A549 (cell line): ENCODE measurements at places on chromosomes 4 and X. TPM values are rescaled to one million over a fixed set of nuclear protein-coding genes. Genes with fewer than 3 reads are reported as not detected.
A peak's percentile ranks its signal among the peaks of the same experiment; 100 is the strongest.

DNA sequence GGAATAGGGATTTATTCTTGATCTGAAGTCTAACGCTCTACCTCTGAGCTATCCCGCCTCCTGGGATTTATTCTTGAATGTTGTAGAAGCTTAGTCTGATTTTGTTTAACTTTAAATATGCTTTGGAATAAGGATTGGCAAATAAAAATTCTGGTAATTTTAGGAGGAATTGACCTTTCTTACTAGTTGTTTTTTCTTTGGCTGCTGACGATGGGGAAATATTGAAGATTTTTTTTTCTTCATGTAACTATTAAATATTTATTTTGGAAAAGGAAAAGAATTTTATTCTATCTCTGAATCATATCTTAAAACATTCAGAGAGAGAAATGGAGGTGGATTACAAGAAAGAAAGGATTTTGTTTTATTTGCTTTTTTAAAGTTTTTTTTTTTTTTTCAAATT is 122.9 kb downstream of the PDLIM5 start:
- no peak for DNase-seq

The CTAG2 gene
- polyA plus RNA-seq: not detected in 3 replicates

The RHOXF1 gene
- not detected in 3 replicates for polyA plus RNA-seq

- DNase-seq: no peak
Observed at GRCh38 chrX:109872021-109872732, 130.7 kb upstream of the TMEM164 start.

DNA sequence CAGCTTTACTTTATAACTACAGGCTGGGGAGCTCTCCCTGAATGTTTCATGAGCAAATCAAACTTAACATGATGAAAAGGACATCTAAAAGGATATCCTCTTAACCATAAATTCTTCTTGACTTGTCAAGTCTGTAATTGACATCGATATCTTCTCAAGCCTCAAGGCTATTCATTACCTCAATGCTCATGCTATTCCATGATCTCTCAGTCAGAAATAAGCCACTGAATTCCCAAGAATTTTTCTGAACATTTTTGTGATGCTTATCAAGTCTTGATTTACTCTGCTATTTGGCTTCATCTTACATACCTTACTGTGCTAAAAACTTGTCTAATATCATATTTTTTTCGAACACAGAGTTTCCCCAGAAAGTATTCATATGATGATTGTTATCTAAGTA is 433.4 kb downstream of the PDGFC start:
- no peak for DNase-seq

DNA sequence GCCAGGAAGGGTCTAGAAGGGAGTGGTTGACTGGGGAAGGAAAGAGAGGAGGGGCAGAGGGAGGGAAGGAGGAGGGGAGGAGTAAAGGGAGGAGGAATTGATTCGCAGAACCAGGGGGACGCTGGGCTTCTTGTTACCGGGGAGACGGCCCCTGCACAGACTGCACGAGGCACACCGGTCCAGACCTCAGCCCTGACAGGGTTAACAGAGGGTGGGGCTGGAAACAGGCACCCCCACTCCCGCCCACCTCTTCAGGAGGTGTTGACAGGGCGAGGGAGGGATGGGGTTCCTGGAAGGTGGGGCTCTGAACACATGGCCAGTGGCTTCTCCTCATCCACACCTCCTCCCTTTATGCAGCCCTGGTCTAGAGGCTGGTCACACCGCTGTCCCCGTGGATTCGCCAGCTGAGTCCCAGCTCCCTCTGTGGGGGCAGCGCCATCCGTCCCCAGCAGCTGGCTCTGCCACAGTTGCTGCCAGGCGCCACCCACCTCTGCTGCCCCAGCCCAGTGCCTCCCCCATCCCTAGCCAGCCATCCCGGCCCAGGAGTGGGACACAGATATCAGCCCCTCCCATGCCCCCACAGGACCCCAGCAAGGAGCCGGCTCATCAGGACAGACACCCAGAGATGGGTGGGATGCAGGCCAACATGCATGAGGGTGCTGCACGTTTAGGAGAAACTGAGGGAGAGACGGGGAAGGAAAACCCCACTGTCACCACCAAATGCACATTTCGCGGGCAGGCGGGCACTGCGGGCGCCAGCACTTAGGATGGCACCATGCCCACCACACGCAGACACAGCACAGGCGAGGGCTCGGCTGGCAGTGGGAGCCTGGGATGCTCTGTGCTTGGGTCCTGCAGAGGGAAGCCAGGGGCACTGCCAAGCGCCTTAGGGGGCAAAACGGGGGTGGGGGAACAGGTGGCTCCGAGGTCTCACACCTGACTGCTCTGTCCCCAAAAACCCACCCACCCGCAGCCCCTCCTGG is 87.6 kb downstream of the ABLIM2 start:
- no peak for DNase-seq

The GLUD2 gene
- 2.7 to 2.8 TPM (median 2.8 TPM) in 3 replicates for polyA plus RNA-seq

DNA sequence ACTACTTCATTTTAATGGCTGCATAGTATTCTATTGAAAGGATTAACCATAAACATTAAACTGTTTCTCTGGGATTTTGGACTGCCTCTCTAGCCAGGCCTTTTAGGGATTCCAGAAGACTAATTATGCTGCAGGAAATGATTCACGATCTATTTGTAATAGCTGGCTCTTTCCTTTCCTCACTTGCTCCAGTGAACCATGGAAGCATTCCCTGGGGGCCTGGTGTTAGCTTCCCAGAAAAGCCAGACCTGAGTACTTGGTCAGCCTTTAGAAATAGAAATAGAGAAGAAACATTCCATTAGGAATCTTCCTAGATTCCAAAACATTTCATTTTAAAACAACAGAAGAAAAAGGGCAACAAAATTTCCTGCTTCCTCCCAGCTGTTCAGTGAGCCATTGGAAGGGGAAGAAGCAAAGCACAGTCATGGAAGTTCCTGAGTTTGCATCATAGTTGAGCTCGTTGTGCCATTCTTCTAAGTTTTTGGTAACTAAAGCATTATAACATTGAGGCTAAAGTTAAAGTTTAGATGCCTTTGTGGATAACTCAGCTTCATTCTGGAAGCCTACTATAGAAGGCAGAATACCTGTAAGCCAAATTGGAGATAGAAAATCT is 83.5 kb downstream of the NPNT start:
- DNase-seq: no peak

- no peak for DNase-seq
Observed at GRCh38 chr4:182885738-182886077, 31.5 kb downstream of the DCTD start.

DNA sequence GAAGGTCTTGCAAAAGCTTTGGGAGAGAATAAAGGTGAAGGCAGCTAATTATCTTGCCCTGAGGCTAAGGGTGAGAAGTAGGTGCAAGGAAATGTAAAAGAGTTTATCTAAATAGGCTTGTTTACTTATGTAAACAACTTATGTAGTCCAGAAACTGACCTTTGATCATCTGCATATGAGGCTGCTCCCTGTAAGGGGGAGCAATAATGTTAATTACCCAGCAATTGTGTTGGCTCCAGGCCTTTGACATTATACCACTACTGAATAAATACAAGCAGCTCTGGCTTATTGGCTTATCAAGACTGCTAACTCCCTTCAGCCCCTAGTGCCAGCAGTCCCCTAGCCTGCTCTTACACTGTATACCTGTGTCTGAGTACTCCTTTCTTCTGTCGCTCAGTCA is 303.7 kb upstream of the GNPDA2 start:
- no peak for DNase-seq

The NDST3 gene
- polyA plus RNA-seq: not detected in 3 replicates

- DNase-seq: peak; percentile 39
Observed at GRCh38 chr4:183249854-183250253, 70.2 kb downstream of the CLDN22 start.

DNA sequence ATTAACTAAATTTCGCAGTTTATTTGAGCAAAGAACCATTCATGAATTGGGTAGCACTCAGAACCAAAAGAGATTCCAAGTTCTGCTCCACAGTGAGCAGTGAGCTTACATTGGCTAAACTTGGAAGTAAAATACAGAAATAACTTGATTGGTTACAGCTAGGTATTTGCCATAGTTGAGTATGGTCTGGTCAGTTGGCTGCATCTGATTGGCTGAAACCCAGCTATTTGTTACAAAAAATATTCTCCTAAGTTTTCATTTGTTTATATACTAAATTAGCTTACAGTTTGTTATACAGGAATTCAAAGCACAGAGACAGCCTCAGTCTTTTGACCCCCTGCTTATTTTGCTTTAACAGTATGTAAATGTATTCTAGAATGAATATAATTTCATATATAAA is 215.1 kb downstream of the RELL1 start:
- DNase-seq: no peak

- DNase-seq: no peak
Observed at GRCh38 chrX:121322159-121322558, 274.7 kb downstream of the GLUD2 start.

DNA sequence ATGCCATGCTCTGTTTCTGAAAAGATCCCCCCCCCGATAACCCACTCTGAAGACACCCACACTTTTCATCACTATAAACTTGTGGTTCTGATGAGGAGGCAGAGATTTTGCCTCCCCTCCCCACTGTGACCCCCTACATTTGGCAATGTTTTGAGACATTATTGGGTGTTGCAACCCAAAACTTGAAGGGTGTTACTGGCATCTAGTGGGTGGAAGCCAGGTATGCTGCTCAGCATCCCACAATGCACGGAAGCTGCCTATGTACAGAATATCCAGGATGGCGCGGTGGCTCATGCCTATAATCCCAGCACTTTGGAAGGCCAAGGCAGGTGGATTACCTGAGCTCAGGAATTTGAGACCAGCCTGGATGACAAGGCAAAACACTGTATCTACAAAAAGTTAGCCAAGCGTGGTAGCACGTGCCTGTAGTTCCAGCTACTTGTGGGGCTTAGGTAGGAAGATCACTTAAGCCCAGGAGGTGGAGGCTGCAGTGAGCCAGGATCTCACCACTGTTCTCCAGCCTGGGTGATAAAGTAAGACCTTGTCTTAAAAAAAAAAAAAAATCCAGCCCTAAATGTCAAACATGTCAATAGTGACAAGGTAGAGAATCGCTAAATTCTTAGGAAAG is 87.3 kb downstream of the SCD5 start:
- DNase-seq: no peak

The ZBTB33 gene
- 12.8 to 14.6 TPM (median 14.3 TPM) in 3 replicates for polyA plus RNA-seq

DNA sequence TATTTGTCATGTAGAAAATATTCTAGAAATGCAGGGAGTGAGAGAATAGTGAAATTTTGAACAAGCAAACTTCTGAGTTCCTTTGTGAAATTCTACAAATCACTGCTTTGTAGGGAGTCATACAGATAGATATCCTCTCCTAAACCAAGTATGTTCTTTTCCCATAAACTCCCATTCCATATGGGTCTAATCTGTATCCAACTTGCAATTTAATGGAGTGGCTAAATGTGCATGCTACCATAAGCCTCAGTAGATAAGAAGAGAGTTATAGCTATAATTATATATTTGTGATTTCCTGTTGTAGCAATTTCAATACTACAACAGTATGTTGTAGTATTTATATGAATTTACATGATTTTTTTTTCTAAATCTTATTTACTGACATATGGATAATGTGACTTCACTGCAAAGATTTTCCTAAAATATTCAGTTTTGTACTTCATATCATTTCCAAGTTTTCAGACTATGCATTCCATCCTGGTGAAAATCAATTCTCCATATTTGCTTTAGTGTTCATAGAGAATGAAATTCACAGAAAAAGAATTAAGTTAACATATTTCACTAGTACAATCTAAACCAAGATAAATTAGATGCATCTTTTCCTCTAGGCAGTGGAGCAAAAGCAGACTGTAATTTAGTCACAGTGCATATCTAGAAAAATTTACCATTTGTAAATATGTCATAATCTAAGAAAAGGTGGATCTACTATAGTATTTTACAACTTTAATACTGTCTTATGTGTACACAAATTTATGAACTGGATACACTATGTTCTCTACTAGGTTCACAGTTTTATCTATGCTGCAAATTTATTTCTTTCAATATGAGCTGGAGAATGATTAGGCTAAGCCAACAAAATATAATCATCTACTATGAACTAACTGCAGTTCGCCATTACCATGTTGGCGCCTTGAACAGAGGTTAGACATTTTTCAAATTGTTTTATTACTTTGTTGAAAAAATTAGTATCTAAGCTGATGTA is 372.9 kb upstream of the NDST3 start:
- DNase-seq: no peak

DNA sequence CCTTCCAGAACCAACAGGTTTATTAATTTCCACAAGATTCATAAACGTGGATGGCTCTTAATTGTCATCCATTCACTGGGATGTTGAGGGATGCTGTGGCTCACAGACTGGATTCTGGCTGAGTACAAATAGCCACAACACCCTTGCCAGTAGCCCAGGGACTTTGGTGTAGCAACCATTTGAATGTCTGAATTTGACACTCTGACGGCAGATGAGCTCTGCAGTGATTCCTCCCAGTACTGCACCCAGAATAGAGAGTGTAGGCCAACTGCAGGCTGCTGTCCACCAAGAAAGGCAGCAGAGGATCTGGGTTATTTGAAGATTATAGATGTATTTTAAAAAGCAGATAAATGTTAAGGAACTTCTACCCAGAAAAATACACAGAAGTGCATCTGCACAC is 15.6 kb upstream of the MAMLD1 start:
- DNase-seq: no peak

The ADGRL3 gene
- polyA plus RNA-seq: 0.01 to 0.05 TPM (median 0.05 TPM) in 3 replicates

The FRYL gene
- polyA plus RNA-seq: 6.4 to 7.1 TPM (median 7.0 TPM) in 3 replicates

The CC2D2A gene
- 10.1 to 11.3 TPM (median 10.7 TPM) in 3 replicates for polyA plus RNA-seq

- DNase-seq: no peak
Observed at GRCh38 chrX:11447418-11447817, 154.2 kb downstream of the AMELX start.

DNA sequence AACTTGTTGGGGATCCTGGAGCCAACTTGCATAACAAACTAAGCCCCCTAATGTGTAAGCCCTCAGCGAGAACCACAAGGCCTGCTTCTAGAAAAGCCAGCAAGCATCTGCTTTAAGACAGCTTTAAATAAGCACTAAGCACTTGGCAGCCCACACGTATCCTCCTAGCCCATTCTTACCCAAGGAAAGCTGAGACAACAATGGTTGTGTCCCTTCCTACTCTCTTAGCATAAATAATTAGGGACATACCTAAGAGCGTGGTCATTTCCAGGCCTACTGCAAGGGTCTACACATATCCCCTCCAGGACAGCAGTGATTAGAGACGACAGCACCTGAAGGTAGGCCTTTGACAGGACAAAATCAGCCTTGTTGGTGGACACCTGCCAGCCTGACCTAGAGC is 322.8 kb upstream of the PPARGC1A start:
- DNase-seq: no peak

- DNase-seq: no peak
Observed at GRCh38 chrX:122565952-122566351, 618.1 kb upstream of the GRIA3 start.
